Suppressor macrophage (primary cell): ENCODE measurements at places on chromosomes 1 and 21.
A peak's percentile ranks its signal among the peaks of the same experiment; 100 is the strongest.

GRCh38 chr1:19661721-19662228, 2.9 kb upstream of the HTR6 start:
- peak; percentile 70 for DNase-seq

- no peak for DNase-seq
Measured at GRCh38 chr1:164602480-164603093, 43.6 kb downstream of the PBX1 start.

DNA sequence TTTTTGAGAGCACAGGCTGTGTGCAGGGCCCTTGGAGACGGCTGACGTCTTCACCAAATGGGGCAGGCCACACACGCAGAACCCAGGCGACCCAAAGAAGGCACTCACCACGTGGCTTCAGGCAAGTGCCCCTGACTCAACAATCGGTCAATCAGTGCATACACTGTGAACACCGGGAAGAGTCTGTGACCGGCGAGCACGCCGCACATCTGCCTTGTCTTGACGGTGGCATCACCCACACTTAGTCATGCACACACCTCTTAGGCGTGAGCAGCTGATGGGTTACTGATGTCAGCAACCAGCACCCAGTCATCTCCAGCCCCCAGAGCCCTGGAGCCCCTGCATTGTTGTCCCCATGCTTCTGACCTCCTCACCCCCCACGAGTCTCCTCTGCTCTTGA, 4.9 kb upstream of the LRRC3 start:
- DNase-seq: no peak

- no peak for DNase-seq
Measured at GRCh38 chr1:192635041-192635440, 906 bp upstream of the RGS13 start.

DNA sequence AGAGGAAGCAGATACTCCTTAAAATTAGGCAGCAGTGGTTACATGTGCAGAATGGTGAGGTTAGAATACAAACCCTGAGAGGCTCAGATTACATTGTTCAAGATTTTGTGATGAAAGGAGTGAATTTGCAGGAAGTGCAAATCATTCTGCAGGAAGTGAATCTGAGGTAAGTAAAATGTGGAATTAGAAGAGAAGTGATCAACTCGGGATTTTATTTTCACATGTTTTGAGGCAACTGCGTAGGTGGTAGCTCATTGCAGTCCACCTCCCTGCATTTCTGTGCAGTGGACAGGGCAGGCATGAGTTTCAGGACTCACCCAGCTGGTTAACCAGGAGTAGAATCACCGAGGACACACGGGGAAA, 2.1 kb upstream of the PLA2G2C start:
- no peak for DNase-seq

DNA sequence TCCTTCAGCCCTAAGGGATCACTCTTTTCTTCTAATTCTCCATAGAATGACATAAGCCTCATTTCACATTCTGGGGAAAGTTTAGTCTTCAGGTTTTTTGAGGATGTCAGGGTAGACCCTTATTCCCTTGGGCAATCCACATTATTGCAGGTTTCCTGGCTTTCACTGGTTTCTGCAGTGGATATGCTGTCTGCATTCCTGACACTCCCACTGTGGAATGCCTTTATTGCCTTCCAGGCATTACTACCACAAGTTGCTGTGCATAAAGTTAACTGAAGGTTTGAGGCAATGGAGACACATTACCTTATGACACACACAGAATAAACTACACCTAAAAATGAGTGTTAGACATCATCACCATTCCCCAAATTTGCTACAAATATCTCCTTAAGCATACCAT, 12.7 kb downstream of the FASLG start:
- DNase-seq: no peak
